ENCODE measurements at places on chromosomes 2 and 18.

DNA sequence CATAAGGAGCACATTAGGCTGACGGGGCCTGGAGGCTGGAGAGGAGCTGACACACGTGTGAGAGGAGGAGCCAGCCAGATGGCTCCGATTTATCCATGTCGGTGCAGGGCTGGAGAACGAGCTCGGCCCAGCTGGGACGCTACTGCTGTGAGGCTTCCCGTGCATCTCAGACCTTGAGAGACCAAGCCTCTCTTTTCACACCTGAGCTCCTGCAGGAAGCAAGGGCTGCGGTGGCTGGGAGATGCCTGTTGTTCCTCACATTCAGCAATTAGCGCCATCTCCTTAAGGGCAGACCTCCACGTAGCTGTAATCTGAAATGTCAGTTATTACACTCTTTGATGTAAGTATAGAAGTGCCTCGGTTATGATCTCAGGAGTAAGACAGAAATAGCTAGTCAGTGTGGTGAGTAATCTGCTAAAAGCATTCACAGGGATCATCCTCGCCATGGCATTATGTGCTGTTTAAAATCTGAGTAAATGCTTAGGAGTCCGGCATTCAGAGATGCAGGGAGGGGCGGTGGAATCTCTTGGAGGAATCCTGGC, 107.9 kb downstream of the PRKCE start:
- peak; percentile 14 for DNase-seq

GRCh38 chr2:148058641-148059040, 37.8 kb downstream of the MBD5 start:
- no peak for DNase-seq

- DNase-seq = no peak
Observed at GRCh38 chr2:96097951-96098823, 18.2 kb downstream of the ADRA2B start.

GRCh38 chr2:1541819-1542475, 128.7 kb downstream of the TPO start:
- DNase-seq = no peak

GRCh38 chr2:215882689-215883088, 130.7 kb downstream of the MREG start:
- DNase-seq = no peak

All from NCI-H187 treated with DMSO at 0.1 percent for 48 hours (cell line).